ENCODE measurements at places on chromosomes 1 and 21. TPM values are rescaled to one million over a fixed set of nuclear protein-coding genes. Genes with fewer than 3 reads are reported as not detected.

- no peak for DNase-seq
Observed at GRCh38 chr1:32868806-32869455, 1.8 kb downstream of the FNDC5 start.

- DNase-seq, result no peak
Observed at GRCh38 chr1:169727307-169727706, 6.6 kb downstream of the SELE start.

GRCh38 chr1:198201956-198202784 lies 45.4 kb downstream of the NEK7 start:
- DNase-seq, result no peak

DNA sequence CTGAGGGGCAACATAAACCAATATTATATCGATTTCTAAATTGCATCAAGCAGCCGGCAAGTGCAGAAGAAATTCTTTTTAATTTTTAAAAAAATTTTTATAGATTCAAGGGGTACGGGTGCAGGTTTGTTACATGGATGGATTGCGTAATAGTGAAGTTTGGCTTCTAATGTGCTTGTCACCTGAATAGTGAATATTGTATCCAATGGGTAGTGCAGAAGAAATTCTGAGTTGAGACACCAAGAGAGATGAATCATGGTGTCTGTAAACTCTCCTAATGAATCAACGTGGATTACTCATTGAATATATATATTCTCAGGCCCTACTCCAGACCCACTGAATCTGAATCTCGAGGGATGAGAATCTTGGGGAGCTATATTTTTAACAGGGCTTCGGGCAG lies 253.7 kb upstream of the FOXD3 start:
- no peak for DNase-seq

DNA sequence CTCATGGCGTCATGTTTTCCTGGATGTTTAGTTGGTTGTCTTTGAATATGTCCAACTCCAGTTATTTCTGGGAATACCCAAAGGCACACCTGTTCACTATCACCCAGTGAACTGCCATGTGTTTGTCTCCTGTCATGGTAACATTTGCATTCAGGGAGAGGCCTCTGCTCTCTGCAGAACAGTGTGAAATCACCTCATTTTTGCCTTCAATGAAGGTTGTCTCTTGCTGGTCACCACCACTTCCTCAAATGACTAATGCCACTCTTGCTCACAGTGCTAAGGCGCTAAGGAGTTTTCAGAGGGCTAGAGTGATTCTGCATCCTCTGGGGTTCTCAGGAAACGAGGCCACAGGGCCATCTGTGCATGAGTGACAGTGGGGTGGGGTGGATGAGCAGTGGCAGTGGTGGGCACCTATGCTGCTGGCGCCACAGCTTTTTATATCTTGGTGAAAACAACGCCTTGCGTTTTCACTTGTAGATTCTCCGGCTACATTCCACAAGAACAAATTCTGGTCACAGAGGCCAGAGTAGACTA lies 60.0 kb upstream of the ATP5PO start:
- peak; percentile 45 for DNase-seq

DNA sequence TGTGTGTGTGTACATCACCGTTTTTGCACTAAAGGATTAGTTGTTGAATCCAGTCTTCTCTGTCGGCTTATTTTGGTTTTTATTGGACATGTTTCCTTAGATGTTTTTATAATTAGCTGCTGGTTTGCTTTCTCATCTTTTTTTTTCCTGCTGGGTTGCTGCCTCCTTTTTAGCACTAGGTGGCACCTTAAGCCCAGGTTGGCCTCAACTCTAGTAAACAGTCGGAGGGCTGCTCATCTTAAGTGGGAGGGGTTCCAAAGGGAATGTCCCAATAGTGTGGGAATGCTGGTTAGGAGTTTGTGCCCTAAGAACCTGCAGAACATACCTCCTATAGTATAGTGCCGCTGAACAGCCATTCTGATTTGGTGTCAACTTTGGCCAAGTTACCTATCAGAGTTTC lies 570.1 kb upstream of the CXADR start:
- DNase-seq, result peak; percentile 8

GRCh38 chr1:224042557-224043118 lies 71.3 kb upstream of the FBXO28 start:
- DNase-seq, result peak; percentile 47

GRCh38 chr21:34131586-34131985 lies 58.2 kb downstream of the MRPS6 start:
- peak; percentile 23 for DNase-seq

DNA sequence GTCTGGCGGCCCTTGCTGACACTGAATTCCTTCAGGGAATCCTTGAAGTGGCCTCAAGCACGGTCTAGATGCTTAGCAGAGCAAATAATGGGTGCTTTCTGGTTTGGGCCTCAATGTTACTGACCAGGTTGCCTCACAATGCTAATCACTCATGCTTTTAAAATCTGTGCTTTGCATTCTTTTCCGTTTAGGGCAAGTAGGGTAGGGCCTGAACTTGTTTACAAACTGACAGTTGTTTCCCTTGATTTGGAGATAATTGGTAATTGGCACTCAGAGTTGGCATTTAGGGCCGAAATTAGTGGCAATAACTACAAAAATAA lies 1.4 kb downstream of the VPS13D start:
- no peak for DNase-seq

DNA sequence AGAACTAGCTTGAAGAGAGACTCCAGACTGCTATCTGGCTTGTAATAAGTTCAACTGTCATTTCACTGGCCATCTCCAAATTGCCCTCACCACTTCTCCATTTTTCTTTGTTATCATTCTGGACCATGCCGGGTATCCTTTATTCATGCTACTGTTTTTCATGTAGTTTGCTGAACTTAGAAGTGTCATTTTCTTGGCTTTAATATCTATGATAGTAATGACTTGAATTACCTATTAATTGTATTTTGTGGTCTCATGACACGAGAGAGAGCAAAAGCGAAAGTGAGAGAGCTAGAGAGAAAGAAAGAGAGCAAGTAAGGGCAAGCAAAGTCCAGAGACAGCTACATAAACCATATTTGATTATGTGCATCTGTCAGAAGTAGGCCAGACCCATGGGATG lies 184.9 kb upstream of the ATP1B1 start:
- no peak for DNase-seq

GRCh38 chr21:37074197-37074510 lies 1.1 kb downstream of the TTC3 start:
- DNase-seq, result no peak

GRCh38 chr1:188382851-188383250 lies 1554.1 kb downstream of the PLA2G4A start:
- DNase-seq, result no peak

GRCh38 chr1:91885213-91885715 lies 687 bp downstream of the TGFBR3 start:
- no peak for DNase-seq

DNA sequence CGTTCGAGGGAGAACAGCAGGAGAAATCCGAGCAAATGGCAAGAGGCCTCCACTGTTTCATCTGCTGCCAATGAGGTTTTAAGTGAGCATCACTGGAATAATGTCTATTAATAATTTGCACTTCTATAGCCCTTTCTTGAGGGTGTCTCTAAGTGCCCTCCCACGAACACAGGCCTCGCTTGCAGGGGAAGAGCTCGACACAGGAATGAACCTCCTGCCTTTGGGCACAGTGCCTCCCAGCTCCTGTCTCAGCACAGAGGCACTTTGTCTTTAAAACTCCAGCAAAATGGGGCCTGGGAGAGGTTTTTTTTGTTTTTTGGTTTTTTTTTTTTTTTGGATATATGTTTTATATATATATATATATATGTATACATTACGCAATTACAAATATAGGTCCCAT lies 56.6 kb downstream of the OLIG1 start:
- DNase-seq, result no peak

DNA sequence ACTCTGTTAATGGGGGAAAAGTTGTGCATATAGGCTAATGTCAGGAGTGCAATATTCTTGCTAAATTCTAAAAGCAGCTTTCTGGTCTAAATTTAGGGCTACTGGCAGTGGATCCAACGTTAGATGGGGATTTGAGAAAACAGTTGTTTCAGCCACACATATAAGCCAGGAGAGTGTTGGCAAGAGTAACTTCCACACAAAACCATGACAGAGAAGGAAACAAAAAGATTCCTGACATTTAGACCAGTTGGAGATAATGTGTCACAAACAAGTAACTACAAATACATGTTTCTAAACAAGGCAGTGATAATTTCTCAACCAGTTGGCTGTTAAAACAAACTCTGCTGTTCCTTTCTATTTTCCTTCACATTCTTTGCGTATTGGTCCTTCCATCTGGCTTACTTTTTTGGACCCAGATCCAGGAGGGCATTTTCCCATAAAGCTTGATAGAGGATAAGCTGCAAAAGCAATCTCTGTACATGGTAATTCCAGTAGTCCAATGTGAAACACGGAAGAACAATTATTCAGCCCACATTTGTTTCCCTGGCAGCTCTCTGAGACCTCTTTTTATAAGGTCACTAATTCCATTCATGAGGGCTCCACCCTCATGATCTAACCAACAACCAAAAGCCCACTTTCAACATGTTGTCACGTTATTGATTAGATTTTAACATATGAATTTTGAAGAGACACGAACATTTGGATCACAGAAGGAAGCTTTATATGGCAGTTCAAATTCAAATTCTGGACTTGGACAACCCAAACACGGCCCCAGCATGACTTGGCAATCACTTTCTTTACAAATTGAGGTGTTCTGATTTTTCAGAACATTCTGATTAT lies 1888.6 kb downstream of the MRPL39 start:
- no peak for DNase-seq

- DNase-seq, result no peak
Observed at GRCh38 chr1:3590139-3590763, 21.1 kb downstream of the MEGF6 start.

- DNase-seq, result peak; percentile 19
Observed at GRCh38 chr1:163824490-163824889, 502.7 kb downstream of the NUF2 start.

DNA sequence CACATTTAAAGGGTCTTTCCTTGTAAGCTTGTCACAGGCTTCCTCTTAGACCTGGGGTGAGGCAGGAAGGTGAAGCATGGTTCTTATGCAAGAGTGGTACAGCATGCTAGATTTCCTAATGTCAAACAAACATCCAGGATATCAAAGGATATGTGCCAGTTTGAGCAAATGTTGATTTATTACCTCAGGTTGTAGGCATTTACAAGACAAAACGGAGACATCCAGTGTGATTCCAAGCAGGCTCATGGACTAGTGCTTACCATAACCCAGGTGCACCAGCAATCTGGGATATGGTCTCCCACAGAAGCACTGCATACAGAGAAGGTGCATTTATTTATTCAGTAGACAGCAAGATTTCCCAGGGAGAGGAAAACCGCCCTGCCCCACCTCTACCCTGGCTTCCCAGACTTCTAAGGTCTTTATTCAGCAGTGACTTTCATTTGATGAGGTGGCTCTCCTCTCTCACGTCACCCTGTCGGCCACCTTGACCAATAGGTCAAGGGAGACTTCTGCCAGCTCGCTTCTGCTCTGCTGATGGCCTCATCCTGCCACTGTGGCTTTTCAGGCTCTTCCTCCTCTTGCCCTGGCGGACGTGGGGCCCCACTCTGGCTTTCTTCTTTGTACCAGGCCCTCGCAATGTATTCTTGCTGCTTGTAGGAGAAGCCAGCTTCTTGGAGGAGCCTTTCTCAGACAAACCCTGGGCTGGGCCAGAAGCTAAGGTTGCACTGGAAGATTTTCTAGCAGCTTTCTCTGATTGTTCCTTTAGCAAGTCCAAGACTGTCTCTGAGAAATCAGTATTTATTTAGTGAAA lies 25.6 kb downstream of the HHIPL2 start:
- DNase-seq, result no peak

DNA sequence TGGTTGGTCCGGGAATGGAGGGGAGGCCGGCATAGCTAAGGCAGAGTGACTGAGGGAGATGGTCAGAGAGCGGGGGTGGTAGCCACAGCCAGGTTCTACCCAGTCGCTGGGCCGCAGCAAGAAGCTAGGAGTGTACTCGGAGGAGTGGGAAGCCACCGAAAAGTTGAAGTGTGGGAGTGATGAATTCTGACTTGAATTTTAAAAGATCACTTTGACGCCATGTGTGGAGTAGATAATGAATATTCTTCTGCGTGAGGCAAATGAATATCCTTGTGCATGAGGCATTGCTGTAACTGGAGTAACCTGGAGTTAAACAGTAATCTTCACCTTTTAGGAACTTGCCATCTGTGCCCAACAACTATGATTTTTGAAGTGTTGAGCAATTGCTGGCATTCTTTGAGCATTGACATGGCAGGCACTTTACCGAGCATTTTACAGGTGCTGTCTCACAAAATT lies 6.9 kb downstream of the CTPS1 start:
- no peak for DNase-seq

GRCh38 chr1:27011058-27011764 lies 1.4 kb downstream of the TENT5B start:
- peak; percentile 83 for DNase-seq

The TSPEAR gene
- total RNA-seq, result not detected

The ITLN1 gene
- total RNA-seq, result not detected

The XCL2 gene
- total RNA-seq, result not detected

The OR10T2 gene
- not detected for total RNA-seq

The OR2G6 gene
- total RNA-seq, result not detected

The TDRD5 gene
- not detected for total RNA-seq

The AGMAT gene
- 0.53 TPM for total RNA-seq

The S100A12 gene
- not detected for total RNA-seq

The RNU1-4 gene
- 1,553 TPM for total RNA-seq

The DUSP10 gene
- 34.8 TPM for total RNA-seq

The HAO2 gene
- total RNA-seq, result not detected

The GNG12 gene
- total RNA-seq, result 101 TPM

The WRAP73 gene
- 15.5 TPM for total RNA-seq

The KRTAP24-1 gene
- total RNA-seq, result not detected

The VTCN1 gene
- total RNA-seq, result 1.3 TPM

The SETDB1 gene
- 28.4 TPM for total RNA-seq

The MAN1C1 gene
- total RNA-seq, result 0.86 TPM

All from astrocyte (in vitro differentiated cells and primary cell).